Endodermal cell (in vitro differentiated cells): ENCODE measurements at places on chromosomes 4 and X. TPM values are rescaled to one million over a fixed set of nuclear protein-coding genes. Genes with fewer than 3 reads are reported as not detected.

The UGT2B11 gene
- total RNA-seq, result not detected in 3 replicates

The RRH gene
- 0.16 and 0.18 TPM in 2 replicates for total RNA-seq

The PLK4 gene
- total RNA-seq, result 10.0 to 33.5 TPM (median 31.3 TPM) in 3 replicates

The NDST4 gene
- total RNA-seq, result 0.11 and 0.31 TPM in 2 replicates

The MAGEC3 gene
- 0.58 to 0.97 TPM in 2 of 3 replicates, not detected in the other for total RNA-seq

The IL2RG gene
- total RNA-seq, result not detected in 2 replicates

The MAMLD1 gene
- total RNA-seq, result 0.07 to 1.9 TPM (median 0.44 TPM) in 3 replicates

The MAGEB1 gene
- 0.18 TPM in 1 of 3 replicates, not detected in the others for total RNA-seq

The HTN3 gene
- not detected in 3 replicates for total RNA-seq

The TMEM35A gene
- 0.67 to 0.80 TPM (median 0.73 TPM) in 3 replicates for total RNA-seq

The LRRC66 gene
- 0.15 to 0.29 TPM in 2 of 3 replicates, not detected in the other for total RNA-seq

The SERTM2 gene
- not detected in 3 replicates for total RNA-seq

The CITED1 gene
- total RNA-seq, result 0.40 and 0.93 TPM in 2 replicates

The TEX13B gene
- total RNA-seq, result not detected in 3 replicates

The CDX4 gene
- 0.18 and 0.45 TPM in 2 replicates for total RNA-seq

The GUCY1A1 gene
- total RNA-seq, result 0.38 to 0.63 TPM (median 0.58 TPM) in 3 replicates

The NAP1L2 gene
- 6.9 and 8.4 TPM in 2 replicates for total RNA-seq

The CSN1S1 gene
- not detected in 2 replicates for total RNA-seq

The MAGEA3 gene
- 0.18 TPM in 1 of 2 replicates, not detected in the other for total RNA-seq

The PPP1R3F gene
- total RNA-seq, result 5.5 and 6.9 TPM in 2 replicates

The CCKAR gene
- not detected in 3 replicates for total RNA-seq

The MAGEB17 gene
- 0.33 to 0.55 TPM in 2 of 3 replicates, not detected in the other for total RNA-seq

The COL25A1 gene
- 4.0 and 4.9 TPM in 2 replicates for total RNA-seq

The CHRNA9 gene
- not detected in 3 replicates for total RNA-seq

The ZNF711 gene
- total RNA-seq, result 24.2 to 28.5 TPM (median 24.2 TPM) in 3 replicates

The CXCL9 gene
- not detected in 3 replicates for total RNA-seq

The GRIA3 gene
- total RNA-seq, result 5.7 and 6.6 TPM in 2 replicates

The SPP1 gene
- 8.8 and 12.8 TPM in 2 replicates for total RNA-seq
